ENCODE measurements at places on chromosomes 6 and 20.

GRCh38 chr6:160430203-160430602 lies 82.0 kb downstream of the SLC22A3 start:
- no peak for DNase-seq

DNA sequence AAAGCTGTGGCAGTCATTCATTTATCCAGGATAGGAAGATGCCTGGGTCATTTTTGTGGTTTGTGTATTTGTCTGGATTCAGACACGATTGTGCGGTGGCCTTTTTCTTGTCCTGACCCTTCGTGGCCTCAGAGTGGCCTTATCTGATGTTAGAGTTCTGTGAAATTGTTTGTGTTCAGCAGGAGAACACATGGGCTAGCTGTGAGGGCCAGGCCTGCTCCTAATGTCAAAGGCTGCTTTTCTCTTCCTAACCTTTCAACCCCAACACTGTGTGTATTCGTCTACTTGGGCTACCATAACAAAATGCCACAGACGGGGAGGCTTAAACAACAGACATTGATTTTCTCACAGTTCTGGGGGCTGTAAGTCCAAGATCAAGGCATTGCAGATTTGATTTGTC lies 321.8 kb downstream of the CD83 start:
- DNase-seq, result no peak

- DNase-seq, result no peak
These were observed 169.0 kb upstream of the SCGN start for GRCh38 chr6:25482996-25483395.

- no peak for DNase-seq
These were observed 949.4 kb upstream of the GJE1 start for GRCh38 chr6:141183368-141183767.

DNA sequence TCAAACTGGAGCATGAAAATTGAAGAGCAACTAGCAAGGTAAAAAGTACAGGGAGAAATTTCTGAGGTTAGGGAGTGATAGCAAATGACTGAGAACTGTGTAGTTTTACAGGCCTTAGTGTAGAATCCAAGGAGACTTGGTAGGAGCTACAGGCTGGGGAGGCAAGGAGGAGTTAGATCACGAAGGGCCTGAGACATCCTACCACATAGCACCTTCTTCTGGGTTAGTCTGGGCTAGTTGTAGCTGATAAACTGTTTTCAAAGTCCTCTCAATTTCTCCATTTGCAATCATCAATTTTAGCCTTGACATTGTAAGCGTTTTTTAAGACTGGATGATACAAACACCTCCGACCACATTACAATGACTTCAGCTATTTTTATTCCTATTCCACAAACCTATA lies 209.7 kb downstream of the TMEM200A start:
- DNase-seq, result no peak

All from effector memory CD8-positive, alpha-beta T cell (primary cell).